GM23338 (cell line): ENCODE measurements at places on chromosomes 1 and 21. TPM values are rescaled to one million over a fixed set of nuclear protein-coding genes. Genes with fewer than 3 reads are reported as not detected.

The LACTBL1 gene
- not detected in 2 replicates for total RNA-seq

The RPF1 gene
- 56.4 and 62.6 TPM in 2 replicates for total RNA-seq

The DDAH1 gene
- 35.4 and 41.7 TPM in 2 replicates for total RNA-seq

The NBPF11 gene
- total RNA-seq = 5.6 and 8.5 TPM in 2 replicates

The KPRP gene
- total RNA-seq = not detected in 2 replicates
